ENCODE measurements at places on chromosomes 5 and 9.

GRCh38 chr9:4038182-4038723 is 261.6 kb downstream of the GLIS3 start:
- DNase-seq = no peak

DNA sequence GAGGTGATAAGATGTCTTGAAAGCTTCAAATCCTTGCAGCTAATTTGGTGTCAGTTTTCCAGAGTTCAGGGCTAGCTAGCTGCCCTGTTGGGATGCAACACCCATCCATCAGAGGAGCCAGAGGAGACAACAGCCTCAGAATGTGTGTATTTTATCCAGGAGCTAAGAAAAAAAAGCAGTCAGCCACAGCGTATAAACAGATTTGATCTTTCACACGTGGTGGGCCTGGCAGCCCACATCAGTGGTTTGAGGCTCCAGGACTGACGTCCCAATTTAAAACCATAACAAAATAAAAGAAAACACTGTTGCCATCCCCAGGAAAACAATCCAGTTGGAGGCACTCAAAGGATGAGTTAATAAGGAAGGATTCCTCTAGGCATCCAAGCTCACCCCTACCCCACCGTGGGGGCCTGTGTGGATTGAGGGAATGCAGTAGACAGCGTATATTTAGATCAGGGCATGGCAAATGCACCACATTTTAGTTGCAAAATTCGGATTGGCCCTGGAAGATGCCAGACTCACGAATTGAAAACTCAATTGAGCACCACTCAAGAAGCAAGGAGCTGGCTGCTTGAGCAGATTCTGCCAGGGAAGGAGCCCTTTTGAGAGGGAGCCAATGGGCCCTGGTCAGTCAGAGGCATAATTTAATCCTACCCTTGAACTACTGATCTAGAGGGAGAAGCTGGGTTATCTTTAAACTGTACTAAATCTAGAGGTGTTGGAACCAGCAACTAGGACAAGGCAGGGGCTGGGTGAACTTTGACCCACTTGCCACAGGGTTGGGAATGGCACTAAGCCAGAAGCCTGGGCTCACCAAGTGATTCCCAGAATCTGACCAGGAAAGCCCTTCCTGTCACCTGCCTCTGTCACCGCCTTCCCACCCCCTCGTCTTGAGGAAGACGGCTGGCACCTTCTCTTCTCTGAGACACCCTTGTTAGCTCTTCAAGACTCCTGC is 17.5 kb downstream of the ADRA1B start:
- DNase-seq = no peak

DNA sequence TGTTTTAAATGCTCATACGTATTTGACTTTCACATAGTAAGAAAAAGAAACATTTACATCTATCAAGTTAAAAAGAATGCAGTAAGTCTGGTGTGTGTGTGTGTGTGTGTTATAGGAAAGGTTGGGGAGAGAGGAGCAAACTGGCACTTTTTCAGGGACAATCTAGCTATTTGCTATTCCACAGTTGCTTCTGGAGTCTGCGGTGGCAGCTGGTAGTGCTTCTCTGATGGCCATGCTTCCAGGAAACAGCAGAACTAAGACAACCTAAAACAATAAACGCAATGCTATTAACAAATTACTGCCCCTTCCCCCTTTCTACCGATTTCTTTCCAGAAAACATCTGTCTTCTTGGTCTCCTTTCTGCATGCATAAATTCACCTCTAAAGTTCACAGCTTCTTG is 70.0 kb upstream of the CDH10 start:
- no peak for DNase-seq

DNA sequence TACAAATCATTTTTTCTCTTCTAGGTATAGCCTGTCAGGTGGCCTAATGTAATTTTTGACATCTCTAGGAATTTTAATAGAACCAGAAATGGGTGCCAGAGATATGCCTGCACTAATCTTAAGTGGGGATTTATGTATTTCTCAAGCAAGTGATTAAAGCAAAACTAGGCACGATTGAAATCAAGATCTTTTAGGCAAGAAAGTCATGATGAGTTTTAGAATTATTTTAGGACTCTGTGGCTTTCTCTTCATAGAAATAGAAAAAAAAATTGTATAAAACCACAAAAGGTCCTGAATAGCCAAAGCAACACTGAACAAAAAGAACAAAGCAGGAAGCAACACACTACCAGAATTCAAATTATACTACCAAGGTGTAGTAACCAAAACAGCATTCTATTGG is 952 bp upstream of the AMACR start:
- DNase-seq = no peak

- DNase-seq = no peak
Observed at GRCh38 chr9:84296146-84296843, 44.3 kb downstream of the SLC28A3 start.

- no peak for DNase-seq
Observed at GRCh38 chr9:108094676-108094993, 605.1 kb upstream of the KLF4 start.

DNA sequence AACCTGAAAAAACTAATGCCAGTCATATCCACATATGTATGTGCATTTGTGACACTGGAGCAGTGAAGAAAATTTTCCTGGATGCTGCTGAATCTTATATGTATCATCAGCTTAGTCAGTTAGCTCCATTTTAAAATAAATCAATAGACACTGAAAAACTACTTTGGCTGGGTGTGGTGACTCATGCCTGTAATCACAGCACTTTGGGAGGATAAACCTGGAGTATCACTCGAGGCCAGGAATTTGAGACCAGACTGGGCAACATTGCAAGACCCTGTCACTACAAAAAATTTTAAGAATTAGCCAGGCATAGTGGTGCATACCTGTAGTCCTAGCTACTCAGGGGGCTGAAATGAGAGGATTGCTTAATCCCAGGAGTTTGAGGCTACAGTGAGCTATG is 511.0 kb upstream of the TLE4 start:
- DNase-seq = no peak

DNA sequence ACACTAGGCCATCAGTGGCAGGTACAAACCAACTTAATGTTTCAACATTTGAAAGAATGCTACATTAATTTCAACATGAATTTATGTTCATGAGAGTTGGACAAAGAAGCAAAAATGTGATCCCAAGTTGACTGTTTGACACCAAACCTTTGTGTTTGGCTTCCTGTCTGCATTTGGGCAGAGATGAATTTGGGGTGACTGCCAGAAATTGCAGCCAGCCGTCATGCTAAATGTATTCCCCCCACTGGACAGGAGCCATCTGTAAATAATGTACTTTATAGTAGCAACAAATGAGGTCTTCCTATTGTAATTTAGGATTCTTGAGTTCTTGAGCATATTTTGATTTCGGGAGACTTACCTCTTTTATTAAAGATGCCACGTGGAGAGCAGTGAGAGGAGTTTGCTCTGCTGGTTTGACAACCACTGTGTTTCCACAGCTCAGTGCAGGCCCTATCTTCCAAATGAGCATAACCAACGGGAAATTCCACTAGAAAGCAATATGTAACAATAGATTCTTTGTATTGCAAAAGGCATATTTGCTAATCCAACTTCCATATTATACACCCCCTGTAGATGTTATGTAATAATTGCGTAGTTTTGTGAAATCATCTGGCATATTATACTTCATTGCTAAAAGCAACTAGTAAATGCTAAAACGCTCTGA is 27.6 kb downstream of the ALDH1A1 start:
- DNase-seq = no peak

DNA sequence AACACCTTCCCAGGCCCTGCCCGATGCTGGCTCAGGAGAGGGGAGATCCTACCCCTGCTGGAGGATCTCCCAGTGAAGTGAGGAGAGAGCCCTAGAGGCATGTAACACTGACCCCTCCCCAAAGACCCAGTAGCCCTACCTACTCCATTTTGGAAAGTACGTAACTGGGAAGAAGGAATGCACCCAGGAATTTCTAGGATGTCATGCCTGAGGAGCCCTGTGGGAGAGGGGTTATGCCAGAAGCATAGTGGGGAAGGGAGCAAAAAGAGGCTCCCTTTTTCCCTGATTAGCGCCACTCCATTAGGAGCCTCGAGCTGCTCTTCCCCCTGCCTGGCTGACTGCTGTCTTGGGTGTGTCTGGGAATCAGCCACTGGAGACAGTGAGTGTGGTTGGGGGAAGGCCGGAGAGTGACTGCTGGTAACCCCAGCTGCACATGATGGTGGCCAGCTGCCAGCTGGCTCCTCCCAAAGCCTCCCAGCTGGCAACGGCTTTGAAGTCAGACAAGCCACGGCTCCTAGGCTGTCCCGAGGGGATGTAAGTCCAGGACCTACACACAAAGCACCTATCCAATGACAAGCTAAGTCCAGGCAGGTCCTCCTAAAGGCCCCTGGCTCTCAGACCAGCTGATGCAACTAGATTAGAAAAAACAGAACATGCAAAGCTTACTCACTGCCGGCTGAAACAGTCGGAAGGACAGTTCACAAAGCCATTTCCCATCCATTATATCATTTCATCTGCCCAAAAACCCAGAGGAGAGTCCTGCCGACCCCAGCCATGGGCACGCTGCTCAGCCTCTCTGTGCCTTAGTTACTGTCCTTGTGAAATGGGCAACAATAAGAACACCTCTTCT is 136.5 kb upstream of the ABCA1 start:
- DNase-seq = no peak

- DNase-seq = no peak
Observed at GRCh38 chr9:6923086-6923485, 165.3 kb downstream of the KDM4C start.

DNA sequence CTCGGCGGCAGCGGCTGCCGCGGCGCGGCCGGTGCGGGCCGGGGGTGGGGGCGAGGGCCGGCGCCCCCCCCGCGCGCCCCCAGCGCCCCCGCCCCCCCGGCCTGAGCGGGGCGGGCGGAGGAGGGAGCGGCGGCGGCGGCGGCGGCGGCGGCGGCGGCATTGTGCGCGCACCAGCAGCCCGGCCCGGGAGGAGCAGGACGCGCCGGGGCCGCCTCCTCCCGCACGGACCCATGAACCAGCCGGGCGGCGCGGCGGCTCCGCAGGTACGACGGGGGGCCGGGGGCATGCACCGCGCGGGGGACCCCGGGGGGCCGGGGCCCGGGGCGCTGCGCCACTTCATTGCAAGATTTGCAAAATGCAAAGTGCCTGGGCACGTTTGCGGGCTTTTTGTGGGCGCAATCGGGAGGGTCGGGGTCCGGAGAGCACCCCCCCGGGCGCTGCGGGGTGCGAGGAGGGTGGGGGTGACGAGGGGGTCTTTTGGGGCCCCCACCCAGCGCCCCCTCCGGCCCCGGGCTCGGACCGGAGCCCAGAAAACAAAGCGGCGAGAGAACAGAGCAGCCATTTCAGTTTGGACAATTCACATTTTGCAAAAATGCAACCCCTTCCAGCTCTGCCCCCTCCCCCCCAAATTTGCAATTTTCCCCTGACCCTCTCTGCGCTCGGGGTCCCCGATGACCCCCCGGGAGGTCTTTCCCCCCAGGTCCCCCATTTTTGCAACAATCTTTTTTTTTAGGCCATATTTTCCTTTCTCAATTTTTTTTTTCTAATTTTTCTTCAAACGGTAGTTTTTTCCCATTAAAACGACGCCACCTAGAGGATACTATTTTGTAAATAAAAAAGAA is at the start of gene ZNF618:
Gene ZNF618, plus strand, starts transcription at position 159 of the 842 bp plus-strand sequence. Its CDS starts 72 bp downstream, at position 231.
- DNase-seq = no peak

- peak; percentile 39 for DNase-seq
Observed at GRCh38 chr5:157607371-157608161, 32.0 kb upstream of the ADAM19 start.

DNA sequence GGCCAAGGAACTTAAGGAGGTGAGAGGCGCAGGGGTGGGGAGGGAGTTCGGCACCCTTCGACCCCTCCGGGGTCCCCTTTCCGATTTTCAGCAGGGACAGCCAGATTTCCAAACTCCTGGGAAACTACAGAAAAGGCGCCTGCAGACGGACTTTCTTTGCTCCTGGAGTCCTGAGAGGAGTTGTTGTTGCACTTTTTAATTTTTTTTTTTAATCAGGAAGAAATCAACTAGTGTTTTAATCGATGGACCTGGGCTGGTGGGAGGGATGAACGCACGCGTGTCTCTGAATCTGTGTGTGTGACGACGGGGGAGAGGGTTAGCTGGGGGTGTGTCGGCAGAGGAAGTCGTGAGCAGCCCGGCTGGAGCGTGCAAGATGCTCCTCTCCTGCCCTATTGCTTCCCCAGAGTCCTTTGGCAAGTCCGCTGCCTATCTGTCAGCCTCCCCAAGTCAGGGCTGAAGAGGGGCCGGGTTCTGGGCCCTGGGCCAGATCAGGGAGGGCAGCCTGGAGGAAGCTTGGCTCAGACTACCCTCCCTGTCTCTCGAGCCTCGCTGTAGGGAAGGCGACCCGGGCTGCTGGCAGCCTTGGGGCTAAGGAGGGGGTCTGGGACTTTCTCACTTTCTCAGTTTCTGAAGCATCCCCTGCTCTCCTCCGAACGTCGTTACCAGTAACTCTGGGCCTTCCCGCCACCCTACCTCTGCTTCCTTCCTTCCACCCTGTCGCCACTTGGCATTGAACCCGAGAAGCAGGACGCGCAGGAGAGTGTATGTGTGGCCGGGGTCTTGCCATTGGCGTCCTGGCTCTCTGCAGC is 731 bp downstream of the PRR16 start:
- DNase-seq = no peak

GRCh38 chr9:84858364-84858763 is 188.8 kb downstream of the NTRK2 start:
- DNase-seq = no peak

GRCh38 chr5:159682623-159683022 is 233.7 kb upstream of the ADRA1B start:
- no peak for DNase-seq

DNA sequence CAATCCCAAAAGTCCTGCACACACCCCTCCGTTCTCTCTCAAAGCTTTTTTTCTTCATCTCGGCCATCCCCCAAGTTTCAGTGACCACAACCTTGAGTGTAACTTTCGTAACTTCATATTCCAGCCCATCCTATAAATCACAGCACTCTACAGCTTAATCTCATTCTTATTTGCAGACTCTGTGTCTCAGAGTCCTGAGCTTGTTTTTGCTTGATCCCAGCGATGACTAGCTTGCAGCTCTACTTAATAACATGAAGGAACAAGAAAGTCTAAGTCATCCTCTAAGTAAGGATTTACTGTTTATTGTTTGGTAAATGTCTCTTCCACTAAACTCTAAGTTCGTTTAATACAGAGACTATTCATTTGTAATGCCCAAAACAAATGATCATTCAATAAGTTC is 2.6 kb upstream of the SPDL1 start:
- DNase-seq = no peak

GRCh38 chr9:111839987-111840386 is 45.2 kb upstream of the SHOC1 start:
- no peak for DNase-seq
